ENCODE measurements at places on chromosomes 12 and 14.

GRCh38 chr14:56905282-56905681 lies 95.0 kb upstream of the OTX2 start:
- no peak for DNase-seq

DNA sequence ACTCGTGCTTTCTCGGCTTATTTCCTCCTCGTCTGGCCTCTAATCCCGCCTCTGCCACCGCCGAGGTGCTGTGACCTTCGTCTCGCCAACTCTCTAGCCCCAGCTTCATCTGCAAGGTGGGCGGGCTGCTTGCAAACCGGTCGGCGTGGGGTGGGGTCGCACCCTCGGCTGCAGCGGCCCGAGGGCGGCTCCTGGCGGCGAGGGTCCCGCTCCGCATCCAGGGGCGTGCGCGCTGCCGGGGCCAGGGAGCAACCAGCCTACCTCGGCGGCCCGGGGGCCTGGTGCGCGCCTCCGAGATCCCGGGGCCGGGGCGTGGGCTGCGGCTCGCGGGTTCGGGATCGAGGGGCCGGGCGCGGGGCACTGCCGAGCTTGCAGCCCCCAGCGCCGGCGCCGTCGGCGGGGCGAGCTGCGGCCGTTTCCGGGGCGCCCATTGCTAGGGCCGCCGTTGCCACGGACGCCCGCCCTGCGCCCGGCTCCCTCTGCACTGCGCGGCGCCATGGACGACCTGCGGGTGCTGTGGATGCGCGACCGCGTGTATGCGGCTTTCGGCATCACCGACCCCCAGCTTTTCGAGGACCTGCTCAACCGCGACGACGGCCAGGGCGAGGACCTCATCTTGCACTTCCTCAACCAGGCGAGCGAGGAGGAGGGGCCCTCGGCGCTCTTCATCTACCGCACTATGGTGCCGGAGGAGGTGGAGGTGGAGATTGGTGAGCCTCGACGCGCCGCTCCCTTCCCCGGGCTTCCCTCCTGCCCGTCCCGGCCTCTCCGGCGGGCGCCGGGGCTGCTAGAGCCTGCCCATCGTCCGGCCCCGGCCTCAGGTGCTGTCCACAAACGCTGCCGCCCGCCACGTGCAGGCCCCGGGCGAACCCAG lies at the start of gene DNAH10:
Gene DNAH10, plus strand, starts transcription at position 461 of the 874 bp plus-strand sequence. Its CDS starts 36 bp downstream, at position 497.
- no peak for DNase-seq

- no peak for DNase-seq
Measured at GRCh38 chr12:108853981-108854446, 3.4 kb downstream of the SSH1 start.

DNA sequence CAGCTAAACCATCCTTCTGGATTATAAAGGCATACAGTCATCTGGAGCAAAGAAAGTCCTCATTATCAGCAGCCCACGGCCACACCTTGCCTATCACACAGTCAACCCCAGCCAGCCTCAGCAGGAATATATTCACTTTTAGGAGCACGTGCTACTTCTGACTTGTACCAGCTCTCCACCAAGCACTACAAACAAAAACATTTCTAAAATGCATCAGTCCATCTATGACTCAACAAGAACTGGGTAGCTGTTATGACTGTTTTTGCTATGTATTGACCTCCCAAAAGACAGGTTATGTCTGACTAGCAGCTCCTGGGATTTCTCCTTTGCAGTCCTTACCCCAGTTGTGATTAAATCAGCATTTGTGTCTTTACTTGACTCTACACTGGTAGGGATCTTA lies 31.2 kb downstream of the NUAK1 start:
- DNase-seq: no peak

GRCh38 chr14:59890676-59891075 lies 20.1 kb upstream of the RTN1 start:
- DNase-seq: peak; percentile 19

DNA sequence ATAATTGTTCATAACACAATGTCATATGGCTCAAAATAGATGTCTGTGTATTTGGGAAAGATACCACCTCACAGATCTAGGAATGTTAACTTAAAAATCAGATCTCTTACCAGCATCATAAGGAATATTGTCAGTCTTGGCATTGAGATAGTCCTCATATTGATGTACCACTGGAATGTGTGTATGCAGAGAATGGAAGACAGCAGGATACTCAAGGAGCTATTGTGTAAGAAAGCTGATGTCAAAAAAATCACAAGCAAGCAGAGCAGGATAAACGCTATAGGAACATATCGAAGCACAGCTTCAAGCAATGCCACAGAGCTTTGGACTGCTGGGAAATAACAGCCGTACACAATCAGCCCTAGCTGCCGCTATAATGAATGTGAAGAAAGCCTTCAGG lies 45.1 kb upstream of the GRIN2B start:
- no peak for DNase-seq

- no peak for DNase-seq
Measured at GRCh38 chr12:3771853-3772252, 18.9 kb upstream of the CRACR2A start.

GRCh38 chr14:85590784-85591183 lies 60.8 kb downstream of the FLRT2 start:
- no peak for DNase-seq

- DNase-seq: no peak
Measured at GRCh38 chr14:94480809-94481208, 4.8 kb upstream of the SERPINA9 start.

DNA sequence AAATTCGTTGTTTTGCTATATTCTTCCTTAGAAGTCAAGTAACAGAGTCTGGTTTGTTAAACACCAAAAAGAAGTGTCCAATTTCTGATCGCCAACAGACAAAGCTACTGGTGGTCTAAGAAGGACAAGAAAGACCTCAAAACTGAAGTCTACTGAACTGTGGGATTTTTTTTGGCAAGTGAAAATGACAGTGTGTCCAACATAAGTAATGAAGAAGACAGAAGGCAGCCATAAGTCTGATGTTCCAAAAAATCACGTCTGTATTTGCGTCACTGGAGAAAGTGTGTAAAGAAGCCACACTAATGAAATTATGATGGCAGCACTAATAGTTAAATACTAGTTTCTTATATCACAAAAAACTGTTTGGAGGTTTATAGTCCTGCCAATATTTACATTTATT lies 32.6 kb downstream of the WASHC3 start:
- DNase-seq: no peak

DNA sequence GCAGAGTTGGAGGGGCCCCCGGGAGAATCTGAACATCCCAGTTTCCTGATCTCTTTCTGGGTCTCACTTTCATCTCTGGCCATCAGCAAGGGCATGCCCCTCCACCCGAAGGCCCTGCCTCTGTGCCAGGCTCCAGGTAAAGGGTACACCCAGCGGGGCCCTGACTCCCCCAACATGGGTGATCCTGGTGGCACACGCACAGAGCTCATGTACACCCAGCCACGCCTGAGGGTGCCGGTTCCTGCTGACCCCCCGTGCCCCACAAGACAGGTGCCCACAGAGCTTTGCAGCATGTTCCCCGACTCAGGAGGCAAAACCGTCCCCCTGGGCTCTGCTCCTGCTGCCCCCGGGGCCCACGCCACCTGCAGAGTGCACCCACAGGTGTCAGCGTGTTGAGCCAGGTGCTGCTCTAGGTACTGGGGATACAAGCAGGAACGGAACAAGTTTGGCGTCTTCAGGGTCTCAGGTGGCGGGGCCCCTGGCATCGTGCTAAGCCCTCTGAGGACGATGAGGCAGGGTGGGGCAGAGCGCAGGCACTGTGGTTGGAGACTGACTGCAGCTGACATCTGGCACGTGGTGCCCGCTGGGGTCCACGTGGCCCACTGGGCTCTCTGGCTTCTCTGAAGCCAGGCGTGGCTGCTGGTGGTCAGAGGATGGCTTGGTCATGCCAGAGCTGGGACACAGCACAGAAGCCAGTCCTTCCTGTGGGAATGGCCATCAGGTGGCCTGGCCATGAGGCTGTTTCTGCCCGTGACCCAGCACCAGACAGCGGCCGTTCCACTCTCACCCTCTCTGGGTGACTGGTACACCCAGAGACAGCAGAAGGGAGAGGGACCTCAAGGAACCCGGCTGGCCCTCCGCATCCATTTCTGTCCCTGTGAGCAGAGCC lies 13.8 kb downstream of the BAG5 start:
- DNase-seq: no peak

- DNase-seq: no peak
Measured at GRCh38 chr14:99183716-99184115, 88.3 kb downstream of the BCL11B start.

DNA sequence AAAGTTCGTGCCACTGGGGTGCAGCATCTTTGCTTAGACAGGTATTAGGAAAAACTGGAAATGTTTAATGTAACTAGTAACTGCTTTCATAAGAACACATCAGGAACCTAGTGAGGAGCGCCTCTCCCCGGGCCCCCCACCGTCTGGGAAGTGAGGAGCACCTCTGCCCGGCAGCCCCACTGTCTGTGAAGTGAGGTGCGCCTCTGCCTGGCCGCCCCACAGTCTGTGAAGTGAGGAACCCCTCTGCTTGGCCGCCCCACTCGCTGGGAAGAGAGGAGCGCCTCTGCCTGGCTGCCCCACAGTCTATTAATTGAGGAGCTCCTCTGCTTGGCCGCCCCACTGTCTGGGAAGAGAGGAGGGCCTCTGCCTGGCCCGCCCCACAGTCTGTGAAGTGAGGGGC lies 224.7 kb downstream of the ITPR2 start:
- DNase-seq: no peak

- no peak for DNase-seq
Measured at GRCh38 chr14:92549859-92550230, 36.3 kb downstream of the RIN3 start.

GRCh38 chr14:59342516-59343484 lies 122.4 kb downstream of the GPR135 start:
- DNase-seq: no peak

DNA sequence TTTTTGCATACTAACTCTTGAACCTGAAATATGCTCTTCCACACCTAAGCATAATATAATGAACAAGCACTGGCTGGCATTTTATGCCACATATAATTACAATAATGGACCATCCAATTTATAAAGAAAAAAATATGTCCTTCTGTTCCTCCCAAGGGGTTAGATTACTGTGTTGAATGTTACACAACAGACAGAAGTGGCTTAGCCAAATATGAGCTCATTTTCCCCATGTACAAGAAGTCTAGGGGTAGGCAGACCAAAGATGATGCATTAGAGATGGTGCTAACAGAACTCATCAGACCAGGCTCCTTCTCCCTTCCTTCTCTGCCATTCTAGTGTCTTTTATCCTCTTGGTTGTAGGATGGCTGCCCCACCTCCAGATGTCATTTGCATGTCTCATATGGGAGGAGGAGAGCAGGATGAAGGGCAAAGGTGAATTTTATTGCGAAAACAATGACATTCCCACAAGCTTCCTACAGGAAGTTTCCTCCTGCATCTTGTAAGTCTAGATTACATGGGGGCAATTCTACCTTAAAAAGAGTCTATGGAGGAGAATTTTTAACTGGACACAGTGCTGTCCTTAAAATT lies 43.9 kb upstream of the SLC2A13 start:
- no peak for DNase-seq

DNA sequence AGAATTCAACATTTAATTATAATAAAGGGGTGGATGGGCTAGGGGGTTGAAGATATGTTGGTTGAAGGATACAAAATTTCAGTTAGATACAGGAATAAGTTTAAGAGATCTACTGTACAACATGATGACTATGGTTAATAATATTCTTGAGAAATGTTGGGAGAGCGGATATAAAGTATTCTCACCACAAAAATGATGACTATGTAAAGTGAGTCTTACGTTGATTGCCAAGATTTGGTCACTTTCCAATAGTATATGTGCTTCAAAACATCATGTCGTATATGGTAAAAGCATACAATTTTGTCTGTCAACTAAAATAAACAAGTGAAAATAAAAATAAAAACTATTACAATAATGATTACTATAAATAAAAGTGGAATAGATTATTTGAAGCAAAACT lies 802.0 kb downstream of the C12orf50 start:
- DNase-seq: no peak

Data from NCI-H1092 (cell line).